ENCODE measurements at places on chromosomes 12 and 14.

DNA sequence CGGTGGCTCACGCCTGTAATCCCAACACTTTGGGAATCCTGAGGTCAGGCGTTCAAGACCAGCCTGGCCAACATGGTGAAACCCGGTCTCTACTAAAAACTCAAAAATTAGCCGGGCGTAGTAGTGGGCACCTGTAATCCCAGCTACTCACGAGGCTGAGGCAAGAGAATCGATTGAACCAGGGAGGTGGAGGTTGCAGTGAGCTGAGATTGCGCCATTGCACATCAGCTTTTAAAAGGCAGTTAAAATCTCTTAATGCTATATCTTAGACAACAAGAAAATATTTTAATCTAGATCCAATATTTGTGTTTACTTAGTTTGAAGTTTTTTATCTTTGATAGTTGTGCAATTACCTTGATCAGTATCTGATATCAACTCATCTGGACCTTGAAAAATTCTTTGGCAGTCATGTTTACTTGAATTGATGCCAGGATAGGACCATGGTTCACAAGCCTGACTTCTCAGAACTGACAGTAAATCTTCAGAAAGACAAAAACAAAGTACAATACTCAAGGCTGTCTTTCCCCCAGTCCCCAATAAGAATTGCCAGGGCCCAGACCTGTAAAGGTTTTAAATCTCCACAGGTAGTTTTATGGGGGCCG is 135.0 kb upstream of the AEBP2 start:
- no peak for DNase-seq

DNA sequence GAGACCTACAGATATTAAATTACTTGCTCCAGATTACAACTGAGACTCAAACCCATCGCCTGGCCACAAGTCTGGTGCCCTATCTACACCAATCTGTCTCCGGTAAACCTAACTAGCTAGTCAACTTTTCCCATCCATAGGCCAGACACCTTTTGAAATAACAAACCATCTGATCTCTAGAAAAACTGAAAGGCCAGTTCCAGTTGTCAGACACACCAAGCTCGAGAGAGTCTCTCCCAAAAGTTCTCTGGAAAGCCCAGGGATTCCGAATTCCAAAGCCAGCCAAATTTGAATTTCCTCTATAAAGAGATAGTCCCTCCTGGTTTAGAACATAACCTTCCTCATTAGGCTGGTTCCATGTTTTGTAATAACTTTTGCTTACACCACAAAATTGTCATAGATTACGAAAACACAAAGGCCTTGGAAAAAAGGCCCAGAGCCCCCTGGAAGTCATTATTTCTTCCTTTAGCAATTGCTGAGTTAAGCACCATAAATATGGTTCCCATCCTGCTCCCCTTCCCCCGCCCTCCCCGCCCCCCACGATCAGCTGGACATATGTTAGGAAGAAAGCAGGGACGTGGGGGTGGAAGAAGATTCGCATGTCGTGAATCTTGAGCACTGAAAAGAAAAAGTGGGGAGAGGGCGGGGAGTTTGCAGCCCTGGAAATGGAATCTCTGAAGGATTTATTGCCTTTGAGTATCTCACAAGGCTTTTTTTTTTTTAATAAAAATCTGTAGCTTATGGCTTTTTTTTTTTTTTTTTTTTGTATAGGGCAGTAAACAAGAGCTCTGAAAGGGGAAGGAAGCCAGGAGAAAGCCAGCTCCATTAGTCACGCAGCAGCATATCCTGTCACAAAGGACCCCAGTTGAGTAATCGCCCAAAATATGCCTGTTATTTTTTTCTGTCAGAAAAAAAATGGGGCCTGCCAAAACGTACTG is 110.4 kb downstream of the ZFP36L1 start:
- no peak for DNase-seq

GRCh38 chr12:6215932-6216494 is 15.8 kb downstream of the CD9 start:
- no peak for DNase-seq

DNA sequence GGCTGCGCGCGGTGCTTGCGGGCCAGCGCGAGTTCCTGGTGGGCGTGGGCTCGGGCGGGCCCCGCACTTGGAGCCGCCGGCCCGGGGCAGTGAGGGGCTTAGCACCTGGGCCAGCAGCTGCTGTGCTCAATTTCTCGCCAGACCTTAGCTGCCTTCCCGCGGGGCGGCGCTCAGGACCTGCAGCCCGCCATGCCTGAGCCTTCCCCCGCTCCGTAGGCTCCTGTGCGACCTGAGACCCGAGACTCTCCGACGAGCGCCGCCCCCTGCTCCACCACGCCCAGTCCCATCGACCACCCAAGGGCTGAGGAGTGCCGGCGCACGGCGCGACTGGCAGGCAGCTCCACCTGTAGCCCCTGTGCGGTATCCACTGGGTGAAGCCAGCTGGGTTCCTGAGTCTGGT is 46.0 kb upstream of the PLEKHG3 start:
- DNase-seq = no peak

- no peak for DNase-seq
Observed at GRCh38 chr12:71268598-71269280, 110.9 kb upstream of the TSPAN8 start.

- DNase-seq = no peak
Observed at GRCh38 chr12:108896817-108897216, 16.9 kb downstream of the DAO start.

DNA sequence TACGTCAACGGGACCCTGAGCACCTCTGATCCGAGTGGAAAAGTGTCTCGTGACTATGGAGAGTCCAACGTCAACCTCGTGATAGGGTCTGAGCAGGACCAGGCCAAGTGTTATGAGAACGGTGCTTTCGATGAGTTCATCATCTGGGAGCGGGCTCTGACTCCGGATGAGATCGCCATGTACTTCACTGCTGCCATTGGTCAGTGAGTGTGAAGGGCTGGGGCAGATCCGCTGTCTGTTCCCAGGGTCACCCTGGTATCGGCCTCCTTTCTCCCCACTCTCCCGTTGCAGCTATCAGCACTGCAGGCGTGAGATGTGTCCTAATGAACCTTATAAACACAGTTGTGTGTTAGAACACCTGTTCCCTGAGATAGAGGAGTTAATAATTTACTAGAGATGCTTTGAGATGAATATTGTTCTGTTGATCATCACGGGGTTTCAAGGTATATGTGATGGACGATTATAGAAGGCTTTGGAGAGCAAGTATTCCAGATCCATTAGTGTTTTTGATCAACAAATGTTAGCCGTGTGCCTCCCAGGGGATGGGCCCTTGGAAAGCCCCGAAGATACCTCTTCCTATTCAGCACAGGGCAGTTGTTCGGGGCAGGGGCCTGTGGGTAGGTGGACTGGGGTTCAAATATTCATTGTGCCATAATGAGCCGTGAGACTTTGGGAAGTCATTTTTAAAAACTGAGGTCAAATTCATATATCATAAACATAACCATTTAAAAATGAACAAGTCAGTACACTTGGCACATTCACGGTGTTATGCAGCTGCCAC is 33.6 kb downstream of the ADGRD1 start:
- no peak for DNase-seq

DNA sequence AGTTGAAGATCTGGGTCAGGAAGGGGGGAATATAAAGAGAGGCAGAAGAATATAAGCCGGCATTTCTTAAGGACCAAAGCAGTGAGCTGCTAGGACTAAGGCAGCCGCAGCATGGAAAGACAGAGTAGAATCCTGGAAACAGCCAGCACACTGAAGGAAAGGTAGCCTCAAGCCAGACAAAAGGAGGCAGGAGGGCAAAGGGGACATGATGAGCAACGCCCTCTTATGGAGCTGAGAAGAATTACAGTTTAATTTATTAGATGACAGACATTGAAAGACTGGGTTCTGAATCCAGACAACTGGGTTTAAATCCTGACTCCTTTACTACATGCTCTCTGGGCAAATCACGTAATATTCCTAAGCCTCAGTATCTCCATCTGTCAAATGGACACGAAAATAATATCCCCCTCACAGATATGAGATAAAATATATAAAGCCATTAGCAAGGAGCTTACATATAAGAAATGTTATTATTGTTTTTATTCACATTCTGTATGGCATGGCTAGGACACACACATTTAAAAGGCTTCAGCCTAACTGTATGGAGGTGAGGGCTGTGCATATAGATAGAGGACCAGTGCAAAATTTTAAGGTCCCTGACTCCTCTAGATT is 8.1 kb upstream of the PCED1B start:
- no peak for DNase-seq

GRCh38 chr12:10368206-10369171 is 21.4 kb downstream of the KLRK1 start:
- no peak for DNase-seq

- DNase-seq = no peak
Observed at GRCh38 chr14:97723351-97723750, 926.2 kb downstream of the VRK1 start.

GRCh38 chr12:110776410-110776809 is 33.7 kb upstream of the PPP1CC start:
- DNase-seq = no peak

- no peak for DNase-seq
Observed at GRCh38 chr12:114767084-114767760, 83.2 kb upstream of the TBX3 start.

- DNase-seq = no peak
Observed at GRCh38 chr12:32843528-32844095, 53.0 kb downstream of the PKP2 start.

DNA sequence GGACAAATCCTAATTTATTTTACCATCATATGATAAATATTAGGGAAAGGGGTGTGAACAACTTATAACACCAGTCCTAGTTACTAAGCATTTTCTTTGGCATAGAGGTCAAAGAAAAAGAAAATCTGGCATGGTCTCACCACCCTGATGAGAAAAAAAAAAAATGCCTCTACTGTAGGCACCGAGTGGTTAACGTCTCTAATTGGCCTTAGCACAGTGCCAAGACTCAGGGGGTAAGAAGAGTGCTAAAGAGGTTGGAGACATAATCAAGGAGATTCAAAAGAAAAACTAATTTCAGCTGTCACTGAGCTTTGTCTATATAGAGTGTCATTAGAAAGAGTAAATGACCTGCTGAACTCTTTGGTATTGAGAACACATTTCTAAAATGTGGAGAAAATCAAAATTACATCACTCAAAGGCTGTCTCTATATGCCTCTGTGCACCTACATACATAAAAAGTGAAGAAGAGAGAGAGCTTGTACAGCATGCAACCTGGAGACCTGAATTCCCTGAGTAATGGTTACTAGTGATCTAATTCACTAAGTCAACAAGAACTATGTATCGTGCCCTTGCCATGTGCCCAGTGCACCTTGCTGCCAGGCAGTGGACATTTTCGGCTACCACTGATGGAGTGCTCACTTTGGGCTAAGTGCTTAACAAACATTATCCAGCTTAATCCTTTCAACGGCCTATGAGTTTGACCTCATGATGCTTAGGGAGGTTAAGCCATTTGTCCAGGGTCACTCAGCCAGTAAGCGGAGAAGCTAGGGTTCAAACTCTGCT is 113.8 kb upstream of the G2E3 start:
- no peak for DNase-seq

DNA sequence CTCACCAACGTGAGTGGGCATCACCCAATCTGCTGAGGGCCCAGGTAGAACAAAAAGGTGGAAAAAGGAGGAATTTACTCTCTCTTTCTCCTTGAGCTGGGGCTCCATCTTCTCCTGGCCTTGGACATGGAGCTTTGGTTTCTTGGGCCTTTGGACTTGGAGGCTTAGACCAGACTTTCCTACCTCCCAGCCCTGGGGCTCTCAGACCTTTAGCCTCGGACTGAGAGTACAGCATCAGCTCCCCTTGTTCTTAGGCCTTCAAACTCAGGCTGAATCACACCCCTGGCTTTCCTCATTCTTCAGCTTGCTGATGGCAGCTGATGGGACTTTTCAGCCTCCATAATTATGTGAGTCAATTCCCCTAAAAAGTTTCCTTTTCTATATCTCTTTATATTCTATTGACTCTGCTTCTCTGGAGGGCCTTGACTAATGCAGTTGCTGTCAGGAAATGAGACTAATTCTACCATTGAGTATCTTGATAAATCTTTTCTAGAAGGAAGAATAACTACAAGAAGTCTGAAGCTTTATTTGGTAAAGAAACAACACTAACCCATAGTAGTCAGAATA is 15.9 kb upstream of the CLEC4E start:
- DNase-seq = no peak

GRCh38 chr12:15526033-15526432 is 203.7 kb downstream of the PTPRO start:
- DNase-seq = peak; percentile 52

DNA sequence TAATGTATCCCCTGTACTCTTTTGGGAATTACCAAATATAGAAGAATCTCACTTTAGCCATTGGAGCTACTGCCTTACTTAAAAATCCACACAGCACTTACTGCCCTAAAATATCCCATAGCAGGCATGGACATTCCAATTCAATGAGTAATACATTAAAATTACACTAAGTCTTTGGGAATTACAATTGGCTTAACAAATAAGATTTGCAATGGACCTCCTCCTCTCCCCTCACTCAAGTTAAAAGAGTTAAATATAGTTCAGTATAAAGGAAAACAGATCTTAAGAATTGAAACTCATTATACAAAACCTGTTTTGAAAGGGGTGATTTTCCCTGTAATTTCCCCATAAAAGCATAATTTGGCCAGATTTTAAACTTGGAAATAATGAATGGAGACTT is 477.1 kb downstream of the SLC16A7 start:
- DNase-seq = no peak

GRCh38 chr12:91191513-91192111 is 9.0 kb upstream of the DCN start:
- no peak for DNase-seq

- DNase-seq = no peak
Observed at GRCh38 chr14:69087061-69087461, 65.9 kb downstream of the DCAF5 start.

- no peak for DNase-seq
Observed at GRCh38 chr12:42102720-42103119, 42.0 kb downstream of the GXYLT1 start.

- DNase-seq = no peak
Observed at GRCh38 chr14:103332143-103332919, 1.7 kb upstream of the EIF5 start.

- no peak for DNase-seq
Observed at GRCh38 chr14:97266653-97267052, 469.5 kb downstream of the VRK1 start.

DNA sequence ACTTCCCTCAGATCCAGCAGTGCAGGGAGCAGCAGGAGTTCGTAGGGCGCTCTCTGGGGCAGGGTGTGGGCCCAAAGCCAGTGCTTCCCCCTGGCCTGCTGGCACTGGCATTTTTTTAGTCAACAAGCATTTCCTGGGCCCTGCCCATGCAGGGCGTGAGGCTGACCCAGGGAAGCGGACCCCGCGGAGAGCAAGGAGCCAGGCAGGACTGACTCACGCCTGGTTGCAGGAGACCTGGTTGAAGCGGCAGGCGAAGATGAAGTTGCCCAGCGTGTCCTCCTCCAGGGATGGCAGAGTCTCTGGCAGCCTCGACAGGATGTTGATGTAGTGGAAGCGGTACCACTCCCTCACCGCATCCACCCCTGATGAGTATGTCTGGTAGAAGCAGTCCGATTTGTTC is 13.5 kb downstream of the SCNN1A start:
- DNase-seq = no peak

DNA sequence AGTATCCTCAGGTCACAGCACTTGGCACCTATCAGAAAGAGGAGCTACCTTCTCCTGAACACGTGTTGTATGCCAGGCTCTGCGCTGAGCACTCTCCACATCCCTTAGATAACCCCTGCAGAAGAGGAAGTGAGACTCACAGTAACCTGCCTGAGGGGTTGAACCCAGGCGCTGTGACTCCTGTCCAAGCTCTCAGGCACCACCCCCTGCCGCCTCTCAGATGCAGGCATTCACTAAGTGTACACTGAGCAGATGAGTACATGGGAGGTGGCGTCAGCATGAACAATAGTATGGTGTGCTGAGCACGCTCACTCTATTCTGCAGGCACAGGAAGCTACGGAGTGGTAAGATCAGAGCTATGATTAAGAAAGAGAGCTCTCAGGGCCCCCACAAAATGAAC is 21.0 kb upstream of the RIC8B start:
- DNase-seq = peak; percentile 38

- DNase-seq = no peak
Observed at GRCh38 chr12:58148405-58148804, 207.0 kb downstream of the ATP23 start.
